SJSA1 (cell line): ENCODE measurements at places on chromosomes 13 and 19. TPM values are rescaled to one million over a fixed set of nuclear protein-coding genes. Genes with fewer than 3 reads are reported as not detected.

DNA sequence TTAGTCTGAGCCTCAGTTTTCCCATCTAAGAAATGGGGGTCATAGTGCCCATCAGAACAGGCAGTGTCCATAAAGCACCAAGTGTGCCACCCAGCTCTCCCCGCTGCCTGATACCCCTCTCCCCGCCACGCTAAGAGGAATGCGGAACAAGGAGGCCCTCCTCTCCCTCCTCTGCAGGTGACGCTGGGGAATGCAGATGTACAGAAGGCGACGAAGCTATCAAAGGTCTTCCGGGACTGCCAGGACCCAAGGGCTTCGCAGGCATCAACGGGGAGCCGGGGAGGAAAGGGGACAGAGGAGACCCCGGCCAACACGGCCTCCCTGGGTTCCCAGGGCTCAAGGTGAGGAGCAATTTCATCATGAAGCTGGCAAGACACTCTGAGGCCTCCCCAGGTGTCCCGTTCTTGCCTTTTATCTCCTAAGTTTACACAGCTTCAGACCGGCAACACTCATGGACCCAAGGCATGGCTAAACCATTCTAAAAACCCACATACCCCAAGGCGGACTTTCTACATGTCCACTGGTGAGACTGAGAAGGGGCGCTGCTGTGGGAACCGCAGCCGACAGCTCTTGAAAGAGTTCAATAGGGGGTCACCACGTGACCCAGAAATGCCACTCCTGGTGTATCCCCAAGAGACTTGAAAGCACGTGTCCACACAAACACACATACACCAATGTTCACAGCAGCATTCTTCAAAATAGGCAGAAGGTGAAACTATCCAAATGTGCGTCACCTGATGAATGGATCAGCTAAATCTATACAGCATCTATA, 102.7 kb downstream of the RAB20 start:
- no peak overlapping the region for H3K27ac ChIP-seq
- DNase-seq, result no peak

PCP2 gene
- total RNA-seq, result not detected in 2 replicates

RFPL4A gene
- total RNA-seq, result not detected in 2 replicates

CCL25 gene
- not detected in 2 replicates for total RNA-seq

DNA sequence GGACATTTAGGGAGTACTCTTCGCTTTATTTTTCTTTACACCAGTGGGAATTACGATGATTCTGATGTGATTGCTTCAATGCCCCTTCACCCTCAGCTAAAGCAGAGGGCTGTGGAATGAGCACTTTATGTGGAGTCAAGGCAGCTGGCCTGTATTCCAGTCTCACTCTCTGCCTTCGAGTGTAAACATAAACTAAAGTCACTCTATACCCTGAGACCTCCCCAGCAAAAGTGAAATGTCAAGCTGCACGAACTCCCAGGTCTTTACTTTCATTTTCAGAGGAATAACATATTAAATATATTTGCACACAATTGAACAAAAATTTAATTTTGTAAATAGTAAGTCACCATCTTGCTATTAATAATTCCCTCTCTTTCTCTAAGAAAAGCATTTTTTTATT, 557.1 kb downstream of the DACH1 start:
- H3K4me3 ChIP-seq, result no peak overlapping the region
- H3K4me1 ChIP-seq, result no peaks in the 10 kb centered on the region
- no peak for DNase-seq
- no peaks in the 10 kb centered on the region for H3K27me3 ChIP-seq

- H3K4me1 ChIP-seq, result no peaks in the 10 kb centered on the region
- no peak for DNase-seq
- no peak overlapping the region for H3K27ac ChIP-seq
Observed at GRCh38 chr19:48186541-48186991, 16.1 kb downstream of the ZSWIM9 start.

- peaks cover 16% of the 10 kb centered on the region; the same call in 1 of the 2 replicates for H3K36me3 ChIP-seq
- peak; percentile 91 for DNase-seq
- peaks cover 70% of the 10 kb centered on the region for H3K4me1 ChIP-seq
- H3K27ac ChIP-seq, result peak overlapping the region; percentile 61
Observed at GRCh38 chr13:99311137-99311536, 3.9 kb upstream of the GPR183 start.

DNA sequence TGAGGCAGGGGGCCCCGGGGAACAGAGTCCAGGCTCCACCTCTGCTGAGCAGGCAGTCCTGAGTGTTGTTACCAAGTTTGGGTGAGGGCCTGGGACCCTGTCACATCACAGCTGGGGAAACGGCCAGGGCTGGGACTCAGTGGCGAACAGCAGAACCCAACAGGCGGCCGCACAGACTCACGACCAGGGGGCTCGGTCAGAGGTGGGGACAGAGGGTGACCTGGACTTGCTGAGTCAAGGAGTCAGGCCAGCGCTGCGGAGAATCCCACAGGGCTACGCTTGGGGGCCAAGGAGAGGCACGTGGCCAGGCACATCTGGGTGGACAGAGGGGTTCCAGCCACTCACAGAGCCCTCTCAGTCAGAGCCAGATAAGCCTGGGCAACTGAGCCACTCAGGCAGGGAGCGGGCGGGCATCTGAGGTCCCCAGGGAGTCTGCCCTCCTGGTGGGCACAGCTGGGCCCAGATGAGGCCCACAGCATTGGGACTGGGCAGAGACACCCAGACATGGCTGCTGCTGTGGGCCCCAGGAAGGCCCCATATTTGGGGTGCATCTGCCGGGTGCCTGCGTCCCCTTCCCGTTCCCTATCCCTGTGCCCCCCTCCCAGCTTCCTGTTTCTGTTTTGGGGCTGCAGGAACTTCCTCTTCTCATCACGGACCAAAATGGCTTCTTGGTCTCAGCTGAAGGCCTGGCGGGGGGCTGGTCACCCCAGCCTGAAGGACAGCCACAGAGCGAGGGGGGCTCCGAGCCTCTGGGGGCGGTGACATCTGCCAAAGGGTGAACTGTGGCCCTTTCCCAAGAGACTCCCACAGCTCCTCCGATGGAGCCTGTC, 34.0 kb downstream of the CEBPA start:
- H3K4me3 ChIP-seq, result no peak overlapping the region
- no peaks in the 10 kb centered on the region for H3K4me1 ChIP-seq
- no peaks in the 10 kb centered on the region for H3K36me3 ChIP-seq
- no peak for DNase-seq

DNA sequence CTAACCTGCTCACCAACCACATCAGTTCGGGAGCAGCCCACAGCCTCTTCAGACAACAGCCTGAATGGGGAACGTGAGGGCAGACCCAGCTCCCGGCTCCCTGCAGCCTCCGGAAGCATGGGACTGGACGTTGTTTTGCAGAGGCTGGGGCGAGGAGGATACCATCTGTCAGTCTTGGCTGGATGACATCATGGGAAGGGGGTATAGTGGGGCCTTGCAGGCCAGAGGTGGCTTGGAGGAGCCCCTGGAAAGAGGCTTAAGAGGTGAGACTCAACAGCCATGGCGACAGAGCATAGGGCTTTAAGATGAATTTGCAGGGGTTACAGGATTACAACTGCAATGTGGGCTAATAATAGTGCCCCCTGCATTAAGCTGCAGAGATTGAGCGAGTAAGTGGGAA, 1.5 kb downstream of the FXYD3 start:
- H3K27me3 ChIP-seq, result no peaks in the 10 kb centered on the region
- H3K4me1 ChIP-seq, result no peaks in the 10 kb centered on the region
- no peak overlapping the region for H3K4me3 ChIP-seq
- no peak overlapping the region for H3K27ac ChIP-seq
- no peak for DNase-seq

- no peaks in the 10 kb centered on the region for H3K27me3 ChIP-seq
- no peak overlapping the region for H3K27ac ChIP-seq
- H3K4me3 ChIP-seq, result no peak overlapping the region
- peaks cover 55% of the 10 kb centered on the region for H3K36me3 ChIP-seq
- no peak for DNase-seq
- H3K4me1 ChIP-seq, result peaks cover 8% of the 10 kb centered on the region
Observed at GRCh38 chr19:7908742-7909461, 5.2 kb downstream of the MAP2K7 start.

GRCh38 chr19:35273686-35274259, 5.0 kb downstream of the USF2 start:
- no peak overlapping the region for H3K27ac ChIP-seq
- H3K36me3 ChIP-seq, result peaks cover 48% of the 10 kb centered on the region
- H3K4me3 ChIP-seq, result no peak overlapping the region
- H3K27me3 ChIP-seq, result no peaks in the 10 kb centered on the region
- DNase-seq, result no peak
- H3K4me1 ChIP-seq, result peaks cover 7% of the 10 kb centered on the region

- no peaks in the 10 kb centered on the region for H3K4me1 ChIP-seq
- H3K27me3 ChIP-seq, result no peaks in the 10 kb centered on the region
- no peak overlapping the region for H3K27ac ChIP-seq
- DNase-seq, result no peak
- no peaks in the 10 kb centered on the region for H3K36me3 ChIP-seq
- no peak overlapping the region for H3K4me3 ChIP-seq
Observed at GRCh38 chr13:95185311-95185710, 115.9 kb downstream of the ABCC4 start.

DNA sequence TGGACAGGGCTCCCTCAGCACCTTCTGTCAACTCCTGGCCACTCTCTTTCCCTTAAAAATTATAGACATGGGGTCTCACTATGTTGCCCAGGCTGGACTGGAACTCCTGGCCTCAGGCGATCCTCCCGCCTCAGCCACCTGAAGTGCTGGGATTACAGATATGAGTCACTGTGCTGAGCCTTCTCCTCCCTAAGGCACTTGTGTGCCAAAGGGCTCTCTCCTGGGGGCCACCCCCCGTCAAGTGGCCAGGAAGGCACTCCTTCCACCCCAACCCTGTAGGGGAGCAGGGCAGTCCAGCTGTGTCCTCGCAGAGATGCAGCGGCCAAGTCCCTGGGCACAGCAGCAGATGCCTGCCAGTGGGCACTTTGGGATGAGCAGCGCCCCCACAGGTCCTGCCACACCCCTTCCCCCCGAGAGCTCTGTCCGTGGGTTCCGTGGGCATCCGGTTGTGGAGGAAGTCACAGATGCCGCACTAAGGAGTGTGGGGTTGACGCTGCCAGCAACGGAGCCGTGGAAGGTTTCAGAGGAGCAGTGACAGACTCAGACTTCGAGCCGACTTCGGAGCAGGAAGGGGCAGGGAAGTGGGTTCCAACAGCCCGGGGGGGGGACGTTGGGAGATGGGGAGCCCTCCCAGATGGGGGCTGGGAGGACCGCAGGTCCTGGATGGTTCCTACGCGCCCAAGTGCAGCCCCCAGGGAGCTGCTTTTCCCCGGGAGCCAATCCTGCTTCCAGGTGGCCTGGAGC, 3.3 kb upstream of the UQCR11 start:
- H3K27me3 ChIP-seq, result no peaks in the 10 kb centered on the region
- no peak overlapping the region for H3K27ac ChIP-seq
- H3K4me3 ChIP-seq, result no peak overlapping the region
- peaks cover 30% of the 10 kb centered on the region for H3K36me3 ChIP-seq

DNA sequence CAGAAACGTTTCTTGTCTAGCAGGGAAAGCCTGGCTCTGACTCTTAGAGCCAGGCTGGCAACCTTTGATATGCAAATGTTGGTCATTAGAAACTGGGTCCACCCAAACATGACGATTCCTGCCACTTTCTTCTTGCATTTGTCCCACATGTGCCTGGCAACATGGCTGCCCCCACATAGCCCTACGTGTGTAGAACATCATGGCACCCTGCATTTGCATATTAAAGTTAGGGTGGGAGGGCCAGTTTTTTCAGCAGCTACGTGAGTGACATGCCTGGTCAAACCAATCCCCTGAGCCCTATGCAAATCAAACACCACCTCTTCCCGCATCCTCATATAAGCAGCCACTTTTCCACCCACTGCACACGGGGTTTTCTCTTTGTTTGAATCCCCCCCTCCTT, 95.0 kb downstream of the LIG4 start:
- peaks cover 79% of the 10 kb centered on the region for H3K27me3 ChIP-seq
- no peak overlapping the region for H3K4me3 ChIP-seq
- H3K27ac ChIP-seq, result no peak overlapping the region
- H3K36me3 ChIP-seq, result no peaks in the 10 kb centered on the region
- DNase-seq, result no peak

FGF14 gene
- not detected in 2 replicates for total RNA-seq

IFNL1 gene
- not detected in 2 replicates for total RNA-seq

PRTN3 gene
- not detected in 2 replicates for total RNA-seq

DNA sequence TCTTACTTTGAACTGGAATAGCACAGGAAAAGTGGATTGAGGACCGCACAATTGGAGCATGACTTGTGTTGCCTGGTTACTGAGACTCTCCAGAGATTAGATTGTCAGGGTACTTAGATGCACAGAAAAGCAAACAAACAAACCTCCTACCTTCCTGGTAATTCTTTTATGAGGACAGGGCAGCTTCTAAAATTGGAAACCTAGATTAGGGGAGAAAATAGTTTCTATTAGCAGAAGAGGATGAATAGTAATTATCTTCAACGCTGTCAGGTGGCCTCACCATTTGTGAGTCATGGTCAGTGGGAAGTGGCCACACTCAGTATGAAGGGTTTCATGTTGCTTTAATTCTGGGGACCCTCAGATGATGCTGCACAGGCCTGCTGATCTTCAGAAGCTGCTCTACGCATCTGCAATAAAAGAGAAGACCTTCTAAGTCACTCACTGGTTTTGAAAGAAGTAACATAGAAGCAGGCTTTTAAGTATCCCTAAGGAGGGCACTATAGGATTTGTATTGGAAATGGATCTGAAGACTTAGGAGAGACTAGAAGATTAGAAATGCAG, 106.8 kb downstream of the LACC1 start:
- no peaks in the 10 kb centered on the region for H3K4me1 ChIP-seq
- no peaks in the 10 kb centered on the region for H3K27me3 ChIP-seq
- DNase-seq, result no peak
- no peak overlapping the region for H3K4me3 ChIP-seq
- H3K36me3 ChIP-seq, result no peaks in the 10 kb centered on the region

ZNF264 gene
- 37.6 and 49.1 TPM in 2 replicates for total RNA-seq

KLK14 gene
- total RNA-seq, result not detected in 2 replicates

FXYD7 gene
- not detected in 2 replicates for total RNA-seq

CYP2A6 gene
- total RNA-seq, result not detected in 2 replicates

- DNase-seq, result no peak
- H3K27ac ChIP-seq, result no peak overlapping the region
- H3K4me3 ChIP-seq, result no peak overlapping the region
- 0 out of 2 replicates have a peak, but pooled peaks cover 2% of the 10 kb centered on the region for H3K4me1 ChIP-seq
- no peaks in the 10 kb centered on the region for H3K36me3 ChIP-seq
Observed at GRCh38 chr13:94717916-94718315, 5.6 kb upstream of the SOX21 start.

- H3K36me3 ChIP-seq, result no peaks in the 10 kb centered on the region
- H3K4me1 ChIP-seq, result peaks cover 5% of the 10 kb centered on the region
- no peak for DNase-seq
- no peak overlapping the region for H3K4me3 ChIP-seq
- no peak overlapping the region for H3K27ac ChIP-seq
Observed at GRCh38 chr13:108963846-108964600, 334.6 kb downstream of the MYO16 start.
